ENCODE measurements at places on chromosomes 6 and 20. TPM values are rescaled to one million over a fixed set of nuclear protein-coding genes. Genes with fewer than 3 reads are reported as not detected.
A peak's percentile ranks its signal among the peaks of the same experiment; 100 is the strongest.

DNA sequence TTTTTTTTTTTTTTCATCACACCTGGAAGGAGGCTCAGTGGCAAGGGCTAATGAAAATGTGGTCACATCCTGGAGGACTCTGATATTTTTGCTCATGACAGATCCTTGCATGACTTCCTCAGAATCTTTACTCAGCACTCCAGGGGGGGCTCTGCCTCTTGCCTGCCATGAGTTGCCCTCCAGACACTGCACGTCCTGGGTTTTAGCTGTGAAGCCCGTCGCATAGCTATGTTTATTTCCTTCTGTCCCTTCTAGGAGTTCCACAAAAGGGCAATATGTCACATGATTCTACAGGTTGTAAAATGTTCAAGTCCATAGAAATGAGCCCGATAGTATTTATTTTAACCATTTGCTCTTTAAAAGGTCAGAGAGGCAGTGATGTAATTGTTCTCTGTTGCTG, 18.2 kb downstream of the MAS1 start:
- DNase-seq: no peak

GRCh38 chr6:3456898-3457709, at the start of gene SLC22A23:
Gene SLC22A23, minus strand, starts transcription at chr6:3457050. Its CDS starts 491 bp downstream, at chr6:3456559.
- DNase-seq: peak; percentile 56

GRCh38 chr20:30985386-30985785, 272.1 kb upstream of the DEFB115 start:
- no peak for DNase-seq

- DNase-seq: no peak
These were observed 316.0 kb downstream of the TFAP2C start for GRCh38 chr20:56945057-56945456.

GRCh38 chr6:11575408-11576033, 38.0 kb downstream of the TMEM170B start:
- DNase-seq: peak; percentile 82

GRCh38 chr20:45098103-45098773, 2.7 kb downstream of the KCNS1 start:
- no peak for DNase-seq

- DNase-seq: no peak
These were observed 100.9 kb downstream of the JAG1 start for GRCh38 chr20:10572853-10573252.

GRCh38 chr6:28488916-28489365, 26.7 kb downstream of the GPX6 start:
- DNase-seq: peak; percentile 82

DNA sequence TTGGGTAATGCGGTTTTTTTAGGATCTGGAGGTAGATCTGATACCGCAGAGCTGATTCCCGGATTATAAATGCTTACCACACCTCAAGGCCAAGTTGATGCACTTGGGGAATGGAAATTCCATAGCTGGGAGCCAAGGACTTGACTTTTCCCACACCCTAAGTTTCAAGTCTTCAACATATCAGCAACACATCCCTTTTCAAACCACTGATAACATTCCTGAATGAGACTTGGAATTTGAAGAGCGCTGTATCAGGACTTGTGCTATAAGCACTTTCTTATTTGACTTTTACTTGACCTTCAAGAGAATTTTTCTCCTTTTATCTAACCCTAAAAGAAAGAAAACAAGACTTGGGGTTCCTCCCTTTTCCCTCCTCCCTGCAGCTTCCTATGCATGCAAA, 90.6 kb upstream of the NAA20 start:
- no peak for DNase-seq

WASF1 gene
- 13.2 TPM for polyA plus RNA-seq

Measured in HepG2 (cell line).